Activated CD4-positive, alpha-beta T cell treated with anti-CD3 and anti-CD28 coated beads for 36 hours (primary cell): ENCODE measurements at places on chromosomes 16 and 17. TPM values are rescaled to one million over a fixed set of nuclear protein-coding genes. Genes with fewer than 3 reads are reported as not detected.

- H3K36me3 ChIP-seq = no peaks in the 10 kb centered on the region
- H3K27me3 ChIP-seq = peaks cover 5% of the 10 kb centered on the region
- no peak for DNase-seq
- H3K4me1 ChIP-seq = peaks cover 26% of the 10 kb centered on the region
- H3K27ac ChIP-seq = no peak overlapping the region
Measured at GRCh38 chr16:424033-424622, 1.3 kb upstream of the RAB11FIP3 start.

DNA sequence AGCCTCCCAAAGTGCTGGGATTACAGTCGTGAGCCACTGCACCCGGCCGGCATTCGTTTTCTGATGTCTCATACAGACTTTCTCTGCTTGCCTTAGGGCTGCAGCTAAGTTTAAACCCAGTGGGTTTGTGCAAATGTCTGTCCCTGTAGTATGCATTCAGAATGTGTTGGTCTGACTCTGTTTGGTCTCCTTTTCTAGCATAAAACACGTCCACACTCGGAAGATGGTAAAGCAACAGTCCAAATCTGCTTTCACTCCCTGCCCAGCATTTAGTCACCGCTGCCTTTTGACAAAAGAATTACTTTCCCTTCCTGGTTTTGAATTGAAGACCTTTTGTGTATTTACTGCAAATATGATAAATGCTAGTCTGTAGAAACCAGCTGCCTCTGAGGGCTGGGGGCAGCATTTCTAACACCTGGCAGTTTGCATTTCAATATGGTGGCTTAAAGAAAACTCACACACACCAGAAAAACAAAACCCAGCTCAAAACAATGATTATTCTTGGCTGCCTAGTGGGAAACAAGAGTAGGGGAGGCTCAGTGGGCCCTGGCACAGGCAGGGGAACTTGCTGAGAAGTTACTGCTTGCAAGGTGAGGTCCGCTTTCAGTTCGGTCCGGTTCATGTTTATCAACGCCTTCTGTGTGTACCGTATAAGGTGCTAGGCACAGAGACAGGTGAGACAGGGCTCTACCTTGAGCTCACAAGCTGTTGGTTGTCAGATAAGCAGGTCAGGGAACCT lies 56.9 kb downstream of the MSI2 start:
- DNase-seq = no peak
- peaks cover 17% of the 10 kb centered on the region for H3K36me3 ChIP-seq
- no peak overlapping the region for H3K4me3 ChIP-seq
- peaks cover 13% of the 10 kb centered on the region for H3K4me1 ChIP-seq

DNA sequence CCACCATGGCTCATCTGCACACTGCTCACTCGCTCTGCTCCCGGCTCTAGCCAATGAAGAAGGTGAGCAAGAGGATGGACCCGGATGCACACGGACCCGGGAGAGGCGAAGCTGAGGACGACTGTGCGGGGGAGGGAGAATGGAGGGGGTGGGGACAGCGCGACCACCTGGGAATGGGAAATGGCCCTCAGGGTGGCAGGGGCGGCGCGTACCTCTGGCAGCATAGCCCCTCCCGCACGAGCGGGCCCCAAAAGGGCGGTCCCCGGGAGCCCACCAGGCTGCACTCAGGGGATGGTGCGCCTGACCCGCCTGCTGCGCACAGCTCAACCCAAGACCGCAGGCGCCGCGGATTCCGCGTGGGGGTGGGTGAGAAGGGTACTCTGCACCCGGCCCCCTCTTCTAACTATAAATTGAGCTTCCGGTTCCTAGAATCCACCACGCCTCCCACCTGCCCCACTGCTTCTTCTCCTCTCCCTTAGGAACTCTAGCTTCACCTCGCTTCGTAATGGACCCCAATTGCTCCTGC lies 6.1 kb downstream of the MT1H start:
- peaks cover 33% of the 10 kb centered on the region for H3K27me3 ChIP-seq
- peak; percentile 77 for DNase-seq
- H3K4me1 ChIP-seq = peaks cover 12% of the 10 kb centered on the region
- H3K27ac ChIP-seq = peak overlapping the region; percentile 13
- H3K4me3 ChIP-seq = peak overlapping the region; percentile 47

Gene KRT36
- not detected for total RNA-seq

DNA sequence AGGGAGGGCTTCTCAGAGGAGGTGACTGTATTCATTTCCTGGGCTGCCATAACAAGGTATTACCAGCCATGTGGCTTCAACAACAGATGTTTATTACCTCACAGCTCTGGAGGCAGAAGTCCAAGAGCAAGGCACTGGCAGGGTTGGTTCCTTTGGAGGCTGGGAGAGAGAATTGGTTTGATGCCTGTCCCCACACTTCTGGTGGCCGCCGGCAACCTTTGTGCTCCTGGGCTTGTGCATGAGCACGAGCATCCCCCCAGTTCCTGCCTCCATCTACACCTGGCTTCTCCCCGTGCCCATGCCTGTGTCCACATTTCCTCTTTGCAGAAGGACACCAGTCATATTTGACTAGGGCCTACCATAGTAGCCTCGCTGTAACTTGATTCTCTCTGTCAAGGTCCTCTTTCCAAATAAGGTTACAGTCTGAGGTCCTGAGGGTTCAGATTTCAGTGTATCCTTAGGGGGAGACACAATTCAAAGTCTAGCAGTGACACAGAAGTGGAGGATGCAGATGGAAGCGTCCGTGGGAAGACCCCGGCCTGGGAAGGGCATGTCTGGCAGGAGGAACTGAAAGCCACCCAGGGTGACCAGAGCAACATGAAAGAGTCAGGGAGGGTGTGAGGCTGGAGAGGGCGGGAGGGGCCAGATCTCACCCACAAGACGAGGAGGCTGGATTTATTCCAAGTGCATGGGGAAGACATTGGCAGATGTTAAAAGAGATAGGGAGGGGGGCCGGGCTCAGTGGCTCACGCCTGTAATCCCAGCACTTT lies 188.2 kb upstream of the HSBP1 start:
- no peaks in the 10 kb centered on the region for H3K36me3 ChIP-seq
- peaks cover 2% of the 10 kb centered on the region for H3K27me3 ChIP-seq
- H3K27ac ChIP-seq = no peak overlapping the region
- H3K4me3 ChIP-seq = no peak overlapping the region

- peaks cover 33% of the 10 kb centered on the region for H3K36me3 ChIP-seq
- H3K27me3 ChIP-seq = no peaks in the 10 kb centered on the region
- DNase-seq = peak; percentile 92
- peak within 1 kb of the TSS; percentile 96 for H3K27ac ChIP-seq
- H3K4me3 ChIP-seq = peak within 1 kb of the TSS; percentile 85
- peaks cover 57% of the 10 kb centered on the region for H3K4me1 ChIP-seq
Measured at GRCh38 chr17:8162233-8162996, at the start of gene VAMP2. TSS of gene VAMP2 (minus strand) at chr17:8162948. CDS start at chr17:8162879, 69 bp downstream.

Gene KCNH6
- total RNA-seq = not detected

DNA sequence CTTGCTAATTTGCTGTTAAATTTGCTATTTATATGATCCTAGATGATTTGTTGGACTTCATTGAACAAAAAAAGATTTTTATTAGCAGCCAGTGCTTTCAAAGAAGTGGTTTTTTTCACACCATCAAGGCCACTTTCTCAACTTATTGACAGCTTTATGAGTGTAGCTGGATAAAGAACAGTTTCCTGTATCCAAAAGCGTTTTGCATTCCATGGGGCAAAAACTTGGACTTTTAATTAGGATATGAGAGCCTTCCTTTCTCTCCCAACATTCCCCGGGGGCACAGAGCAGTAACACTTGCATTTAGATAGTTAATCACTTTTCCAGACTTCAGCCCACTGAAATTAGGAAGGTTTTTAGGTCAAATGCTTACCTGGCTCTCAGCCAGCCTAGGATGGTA lies 177.1 kb upstream of the ELAC2 start:
- no peak overlapping the region for H3K27ac ChIP-seq
- H3K27me3 ChIP-seq = no peaks in the 10 kb centered on the region
- DNase-seq = no peak

Gene KRT23
- total RNA-seq = not detected

DNA sequence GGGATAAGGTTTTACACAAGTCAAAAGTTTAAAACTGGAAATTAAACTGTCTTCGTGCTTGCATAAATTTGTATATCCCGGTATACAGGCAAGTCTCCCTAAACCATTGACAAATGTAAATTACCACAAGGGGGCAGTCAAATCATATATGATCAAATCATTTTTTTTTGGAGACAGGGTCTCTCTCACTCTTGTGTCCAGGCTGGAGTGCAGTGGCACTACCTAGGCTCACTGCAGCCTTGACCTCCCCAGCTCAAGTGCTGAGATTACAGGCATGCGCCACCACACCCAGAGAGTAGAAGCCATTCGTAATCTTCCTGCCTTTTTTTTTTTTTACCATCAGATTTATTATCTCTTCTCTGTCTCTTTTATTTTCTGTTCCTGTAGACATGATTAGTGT lies 18.5 kb downstream of the TOP2A start:
- no peaks in the 10 kb centered on the region for H3K27me3 ChIP-seq
- no peak overlapping the region for H3K27ac ChIP-seq
- peaks cover 12% of the 10 kb centered on the region for H3K4me1 ChIP-seq
- DNase-seq = no peak

Gene NPTX1
- 22.7 TPM for total RNA-seq

- no peaks in the 10 kb centered on the region for H3K36me3 ChIP-seq
- peaks cover 70% of the 10 kb centered on the region for H3K4me1 ChIP-seq
- no peaks in the 10 kb centered on the region for H3K27me3 ChIP-seq
- peak; percentile 77 for DNase-seq
Measured at GRCh38 chr16:27177031-27177774, 26.1 kb upstream of the KDM8 start.

- no peak overlapping the region for H3K4me3 ChIP-seq
- H3K4me1 ChIP-seq = peaks cover 19% of the 10 kb centered on the region
- no peaks in the 10 kb centered on the region for H3K27me3 ChIP-seq
- DNase-seq = no peak
- peaks cover 3% of the 10 kb centered on the region for H3K36me3 ChIP-seq
Measured at GRCh38 chr16:4639899-4640509, 15.4 kb downstream of the MGRN1 start.

Gene ADPRM
- total RNA-seq = 11.2 TPM

- peaks cover 13% of the 10 kb centered on the region for H3K4me1 ChIP-seq
- no peak for DNase-seq
Measured at GRCh38 chr16:58022601-58023371, 2.8 kb upstream of the MMP15 start.
